IPS DF 19.7 (cell line): ENCODE measurements at places on chromosomes 5 and 9.

GRCh38 chr9:70493029-70493428 lies 78.6 kb upstream of the KLF9 start:
- DNase-seq: no peak

- DNase-seq: no peak
These were observed 91.6 kb downstream of the CFAP90 start for GRCh38 chr5:7759257-7759871.

GRCh38 chr5:69531406-69531801 lies 28.6 kb upstream of the GTF2H2C start:
- DNase-seq: no peak

DNA sequence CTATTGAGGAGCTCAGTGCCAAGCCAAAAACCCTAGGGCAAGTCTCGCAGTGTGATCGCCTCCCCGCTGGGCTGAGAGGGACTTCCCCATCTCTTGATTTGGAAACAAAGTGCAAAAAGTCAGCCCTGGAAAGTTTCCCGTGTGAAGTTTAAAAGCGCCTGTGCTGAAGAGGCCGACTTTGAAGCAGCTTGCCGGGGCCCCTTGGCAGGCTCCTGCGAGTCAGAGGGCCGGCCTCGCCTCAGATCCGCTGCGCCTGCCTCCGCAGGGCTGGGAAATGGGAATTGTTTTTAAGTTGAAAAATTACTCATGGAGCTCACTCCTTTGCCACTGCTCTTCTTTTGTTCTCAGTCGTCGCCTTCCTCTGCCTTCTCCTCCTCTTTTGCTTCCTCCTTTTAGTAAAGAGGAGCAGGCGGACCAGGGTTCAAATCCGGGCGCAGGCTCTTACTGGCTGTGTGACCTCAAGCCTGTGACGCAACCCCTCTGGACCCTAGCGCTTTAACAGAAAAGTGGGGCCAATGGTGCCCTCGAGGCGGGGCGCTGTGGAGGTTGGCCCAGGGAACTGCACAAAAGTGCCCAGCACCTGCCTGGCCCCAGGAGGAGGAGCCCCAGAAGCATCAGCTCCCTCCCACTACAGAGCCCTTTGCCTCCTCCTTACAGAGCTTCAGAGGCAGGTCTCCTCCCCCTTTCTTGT lies 14.7 kb upstream of the LHX2 start:
- no peak for DNase-seq

DNA sequence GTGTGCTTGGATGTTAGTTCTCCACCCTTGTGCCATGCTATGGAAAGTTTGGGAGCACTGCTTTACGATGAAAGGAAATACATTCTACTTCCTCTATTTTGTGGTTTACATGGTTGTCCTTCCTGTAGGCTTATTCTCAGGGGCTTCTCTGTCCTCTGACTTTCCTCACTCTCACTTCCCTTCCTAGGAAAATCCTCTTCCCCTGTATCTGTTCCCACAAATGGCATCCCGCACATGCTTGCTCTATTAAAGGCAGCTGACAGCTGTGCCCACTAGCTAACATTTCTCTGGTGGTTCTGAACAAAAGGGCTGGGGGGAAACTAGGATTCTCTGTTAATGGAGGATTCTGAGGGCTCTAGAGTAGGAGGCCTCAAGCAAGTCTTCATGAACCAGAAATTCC lies 52.4 kb downstream of the FAM170A start:
- no peak for DNase-seq

GRCh38 chr5:76425146-76425545 lies 22.1 kb downstream of the IQGAP2 start:
- DNase-seq: no peak

DNA sequence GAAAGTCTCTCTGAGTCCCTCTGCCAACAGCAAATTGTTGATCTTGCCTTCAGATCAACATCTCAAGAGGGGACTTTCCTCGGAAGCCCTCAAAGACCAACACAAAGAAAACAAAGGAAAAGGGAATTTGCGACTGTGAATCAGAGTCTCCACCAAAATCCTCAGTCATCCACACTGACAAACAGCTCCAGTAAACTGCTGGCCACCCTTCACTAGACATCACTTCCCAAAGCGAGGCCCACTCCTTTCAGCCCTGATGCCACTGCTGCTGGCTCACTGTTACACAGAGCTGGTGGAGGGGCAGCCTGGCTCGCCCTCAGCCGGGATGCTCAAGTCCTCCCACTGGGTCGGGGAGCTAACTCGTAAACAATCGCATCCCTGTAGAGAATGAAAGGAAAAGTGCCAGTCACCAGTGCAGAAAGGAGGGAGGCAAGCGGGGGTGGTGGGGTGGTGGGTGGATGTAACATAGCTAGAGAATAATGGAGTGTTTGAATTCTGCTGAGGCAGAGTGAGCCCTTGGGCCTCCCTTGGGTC lies 1.3 kb downstream of the FGF1 start:
- no peak for DNase-seq

DNA sequence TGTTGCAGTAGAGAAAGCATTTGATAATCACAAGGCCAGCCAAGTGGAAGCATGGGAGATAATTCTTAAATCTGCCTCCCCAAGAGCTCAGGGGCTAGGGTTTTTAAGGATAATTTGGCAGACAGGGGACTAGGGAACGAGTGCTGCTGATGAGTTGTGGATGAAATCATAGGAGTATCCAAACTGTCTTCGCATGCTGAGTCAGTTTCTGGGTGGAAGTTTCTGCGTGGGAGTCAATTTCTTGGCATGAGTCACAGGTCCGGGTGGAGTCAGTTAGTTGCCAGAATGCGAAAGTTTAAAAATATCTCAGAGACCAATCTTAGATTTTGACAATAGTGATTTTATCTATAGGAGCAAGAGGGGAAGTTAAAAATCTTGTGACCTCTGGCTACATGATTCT lies 112.6 kb downstream of the TMC1 start:
- no peak for DNase-seq

DNA sequence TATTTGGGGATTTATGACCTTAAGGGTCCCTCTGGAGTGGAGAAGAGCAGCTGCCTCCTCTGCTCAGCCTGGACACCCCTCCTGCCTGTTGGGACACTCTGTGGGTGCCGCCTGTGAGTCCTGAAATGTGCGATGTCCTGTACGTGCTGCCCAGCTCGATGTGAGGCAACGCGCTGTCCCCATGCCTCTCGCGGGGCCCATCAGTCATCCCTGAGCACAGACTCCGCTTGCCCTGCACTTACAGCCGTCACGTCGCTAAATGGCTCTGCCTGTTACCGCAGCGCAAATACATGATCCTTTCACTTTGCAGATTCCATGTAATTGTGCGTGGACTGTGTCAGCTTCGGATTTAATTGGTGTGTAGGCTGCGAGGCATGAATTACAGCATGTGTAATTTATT lies 27.1 kb downstream of the IRX4 start:
- no peak for DNase-seq

DNA sequence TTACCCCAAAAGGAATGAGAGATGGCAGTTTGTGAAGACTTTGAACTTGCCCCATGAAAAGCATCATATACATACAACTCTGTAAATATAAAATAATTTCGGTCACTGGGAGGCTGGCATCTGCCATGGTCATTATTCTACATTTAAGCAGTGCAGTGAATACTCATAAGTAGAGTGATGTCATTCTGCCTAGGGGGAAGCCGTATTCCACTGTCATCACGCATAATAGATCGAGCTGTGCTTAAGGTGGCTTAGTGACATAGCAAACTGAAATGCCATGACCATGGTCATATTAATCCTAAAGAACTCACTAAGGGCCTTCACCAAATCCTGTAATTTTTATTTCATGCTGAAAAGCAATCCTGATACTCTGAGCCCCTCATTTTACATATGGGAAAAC lies 42.4 kb upstream of the NR4A3 start:
- DNase-seq: no peak

GRCh38 chr5:113273948-113274347 lies 160.8 kb downstream of the TSSK1B start:
- no peak for DNase-seq

DNA sequence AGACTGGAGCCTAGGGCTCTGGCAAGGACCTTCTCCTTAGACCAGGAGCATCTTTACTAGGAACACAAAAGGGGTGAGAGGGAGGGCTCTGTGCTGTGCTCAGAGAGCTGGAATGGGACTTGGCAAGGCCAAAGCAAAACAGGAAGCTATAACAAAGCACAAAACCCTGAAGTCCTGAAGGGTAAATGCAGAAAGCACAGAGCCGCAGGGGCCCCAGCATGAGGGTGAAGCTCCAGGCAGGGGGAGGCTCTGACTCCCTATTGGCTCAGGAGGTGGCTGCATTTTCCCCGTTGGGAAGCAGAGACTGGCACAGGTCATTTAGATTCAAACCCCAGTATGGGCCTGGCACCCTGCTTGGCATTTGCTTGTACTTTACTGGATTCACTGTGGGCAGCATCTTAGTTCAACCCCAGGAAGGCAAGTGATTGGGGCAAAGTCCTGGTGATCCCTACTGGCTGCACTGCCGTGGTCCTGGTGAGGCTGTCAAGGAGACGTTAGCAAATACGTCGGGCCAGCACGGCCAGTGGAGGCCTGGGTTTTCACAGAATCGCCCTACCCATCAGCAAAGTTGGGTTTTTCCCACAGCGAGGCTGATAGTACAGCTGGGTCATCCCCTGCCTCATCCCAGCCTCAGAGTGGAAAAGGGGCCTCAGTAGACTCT lies 46.3 kb downstream of the GGTA1 start:
- DNase-seq: no peak

DNA sequence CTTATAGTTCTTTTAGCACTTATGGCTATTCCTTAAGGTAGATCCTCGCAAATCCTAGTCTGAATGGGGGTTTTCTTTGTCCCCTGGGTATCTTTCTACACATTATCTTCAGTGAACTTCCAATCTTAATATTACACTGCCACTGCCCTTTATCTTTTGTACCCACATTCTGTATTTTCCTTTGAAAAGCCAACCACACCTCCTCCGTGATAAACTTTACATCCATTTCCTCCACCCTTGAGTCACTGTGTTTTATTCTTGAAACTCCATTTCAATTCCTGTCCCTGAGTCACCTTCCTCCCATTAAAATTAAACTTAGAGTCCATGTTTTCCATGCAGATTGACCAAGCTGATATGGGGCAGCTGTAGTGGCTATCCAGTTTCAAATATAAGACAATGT lies 43.2 kb upstream of the RICTOR start:
- DNase-seq: no peak

DNA sequence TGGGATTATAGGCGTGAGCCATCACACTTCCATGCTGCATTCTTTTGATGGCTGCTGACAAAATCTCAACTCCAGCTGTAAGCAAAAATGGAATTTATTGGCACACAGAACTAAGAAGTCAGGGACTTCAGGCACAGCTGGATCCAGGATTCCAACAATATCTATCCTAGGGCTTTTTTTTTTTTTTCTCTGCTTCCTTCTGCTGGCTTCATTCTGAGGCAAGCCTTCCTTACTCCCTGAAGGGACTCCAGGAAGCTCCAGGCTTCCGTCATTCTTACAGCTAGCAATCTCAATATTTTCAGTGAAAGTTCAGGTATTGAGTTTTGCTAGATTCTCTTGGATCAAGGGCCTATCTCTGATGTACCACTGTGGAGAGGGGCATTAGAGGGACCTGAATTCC lies 66.1 kb downstream of the GALNT12 start:
- no peak for DNase-seq

GRCh38 chr5:32210151-32210550 lies 36.0 kb upstream of the GOLPH3 start:
- no peak for DNase-seq

DNA sequence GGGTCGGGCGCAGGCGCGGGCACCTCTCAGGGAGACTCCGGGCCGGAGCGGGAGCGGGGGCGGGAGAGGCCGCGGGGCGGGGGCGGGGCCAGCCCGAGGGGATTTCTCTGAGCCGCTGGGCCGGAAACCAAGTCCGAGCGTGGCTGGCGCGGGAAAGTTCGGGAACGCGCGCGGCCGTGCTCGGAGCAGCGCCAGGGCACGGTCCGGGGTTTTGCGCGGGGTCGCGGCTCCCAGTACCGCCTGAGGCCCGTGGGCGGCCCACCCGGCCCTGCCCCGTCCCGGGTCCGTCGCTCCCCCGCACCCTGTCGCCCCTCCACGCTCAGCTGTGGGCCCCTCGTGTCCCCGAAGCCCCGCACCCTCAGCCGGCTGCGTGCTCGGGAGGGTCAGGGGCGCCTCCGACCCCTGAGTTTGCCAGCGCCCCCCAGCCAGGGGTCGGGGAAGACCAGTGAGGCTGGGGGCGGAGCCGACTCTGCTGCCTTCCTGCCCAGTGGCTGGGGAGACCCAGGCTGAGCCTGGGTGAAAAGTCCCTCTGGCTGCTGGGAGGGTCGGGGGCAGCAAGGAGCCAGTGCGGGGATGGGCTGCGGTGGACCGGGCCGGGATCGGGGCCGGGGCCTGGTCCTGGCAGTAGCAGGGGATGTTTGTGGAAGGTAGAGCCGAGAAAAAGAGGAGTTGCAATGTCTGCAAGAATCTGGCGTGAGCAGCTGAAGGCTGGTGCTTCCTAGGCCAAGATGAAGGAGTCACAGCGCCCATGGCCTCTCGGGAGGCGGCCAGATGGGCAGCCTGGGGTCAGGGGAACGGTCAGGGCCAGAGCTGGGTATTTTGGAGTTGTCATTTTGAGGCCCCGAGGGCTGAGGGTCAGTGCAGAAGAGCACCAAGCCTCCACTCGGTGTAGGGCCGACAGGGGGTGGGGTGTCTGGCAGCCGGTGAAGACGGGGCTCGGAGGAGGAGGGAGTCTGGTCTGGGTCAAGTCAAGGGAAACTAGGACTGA lies 588 bp downstream of the TRAF2 start:
- no peak for DNase-seq

DNA sequence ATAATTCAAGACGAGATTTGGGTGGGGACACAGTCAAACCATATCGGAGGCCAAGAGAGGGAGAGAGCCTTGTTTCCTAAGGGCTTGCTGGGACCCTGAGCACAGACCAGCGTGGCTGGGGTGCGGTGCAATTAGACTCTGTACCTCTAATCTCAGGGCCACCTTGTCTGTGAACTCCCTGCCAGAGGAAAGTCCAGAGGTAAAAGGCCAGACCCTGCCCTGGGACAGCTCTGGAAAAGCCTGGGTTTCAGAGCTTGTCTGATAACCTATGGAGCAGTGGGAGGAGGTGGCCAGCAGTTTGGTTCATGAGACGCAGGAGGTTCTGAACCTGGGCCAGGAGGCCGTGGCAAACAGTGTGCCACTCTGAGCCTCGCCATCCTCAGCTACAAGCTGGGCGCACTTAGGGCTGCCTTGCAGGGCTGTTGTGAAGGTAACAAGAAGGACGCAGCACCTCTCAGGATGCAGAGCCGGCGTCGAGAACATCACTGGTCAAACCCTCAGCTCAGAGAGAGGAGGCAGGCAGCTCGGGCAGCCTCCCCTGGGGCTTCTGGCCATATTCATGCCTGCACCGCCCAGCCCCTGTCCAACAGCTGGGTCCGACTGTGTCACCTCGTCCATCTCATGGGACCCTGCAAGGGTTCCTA lies 4.8 kb upstream of the DOLPP1 start:
- DNase-seq: no peak

DNA sequence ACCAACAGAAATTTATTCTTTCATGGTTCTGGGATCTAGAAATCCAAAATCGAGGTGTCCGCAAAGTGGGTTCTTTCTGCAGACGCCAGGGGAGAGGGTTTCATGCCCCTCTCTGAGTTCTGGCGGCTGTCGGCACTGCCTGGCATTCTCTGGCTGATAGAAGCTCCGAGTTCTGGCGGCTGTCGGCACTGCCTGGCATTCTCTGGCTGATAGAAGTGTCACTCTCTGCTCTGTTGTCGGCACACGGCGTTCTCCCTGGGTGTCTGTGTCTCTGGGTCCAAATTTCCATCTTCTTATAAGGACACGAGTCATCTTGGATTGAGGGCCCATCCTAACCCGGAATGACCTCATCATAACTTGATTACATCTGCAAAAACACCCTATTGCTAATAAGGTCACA lies 7.6 kb downstream of the GFI1B start:
- DNase-seq: no peak
